PC-3 (cell line): ENCODE measurements at places on chromosomes 7 and 10. TPM values are rescaled to one million over a fixed set of nuclear protein-coding genes. Genes with fewer than 3 reads are reported as not detected.

DNA sequence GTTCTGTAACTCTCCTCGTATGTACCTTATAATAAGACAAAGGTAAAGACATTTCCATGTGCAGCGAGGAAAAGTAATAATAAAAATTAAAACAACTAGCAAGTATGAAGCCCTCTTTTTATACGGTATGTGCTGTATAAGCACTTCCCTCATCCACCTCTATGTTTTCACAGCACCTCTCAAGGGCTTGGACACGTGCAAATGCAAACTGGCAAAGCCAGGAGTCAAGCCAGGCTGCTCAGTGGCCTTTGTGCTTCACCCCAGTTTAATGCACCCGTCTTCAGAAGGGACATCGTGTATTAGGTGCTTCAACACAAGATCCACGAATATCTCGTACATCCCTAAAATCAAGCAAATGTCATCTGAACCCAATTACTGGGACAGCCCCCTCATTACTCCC lies 1.3 kb upstream of the DGKI start:
- no peak for DNase-seq

Gene TRPV6
- total RNA-seq: 0.63 and 1.4 TPM in 2 replicates

Gene CYP26C1
- total RNA-seq: 0.17 TPM in 1 of 2 replicates, not detected in the other

DNA sequence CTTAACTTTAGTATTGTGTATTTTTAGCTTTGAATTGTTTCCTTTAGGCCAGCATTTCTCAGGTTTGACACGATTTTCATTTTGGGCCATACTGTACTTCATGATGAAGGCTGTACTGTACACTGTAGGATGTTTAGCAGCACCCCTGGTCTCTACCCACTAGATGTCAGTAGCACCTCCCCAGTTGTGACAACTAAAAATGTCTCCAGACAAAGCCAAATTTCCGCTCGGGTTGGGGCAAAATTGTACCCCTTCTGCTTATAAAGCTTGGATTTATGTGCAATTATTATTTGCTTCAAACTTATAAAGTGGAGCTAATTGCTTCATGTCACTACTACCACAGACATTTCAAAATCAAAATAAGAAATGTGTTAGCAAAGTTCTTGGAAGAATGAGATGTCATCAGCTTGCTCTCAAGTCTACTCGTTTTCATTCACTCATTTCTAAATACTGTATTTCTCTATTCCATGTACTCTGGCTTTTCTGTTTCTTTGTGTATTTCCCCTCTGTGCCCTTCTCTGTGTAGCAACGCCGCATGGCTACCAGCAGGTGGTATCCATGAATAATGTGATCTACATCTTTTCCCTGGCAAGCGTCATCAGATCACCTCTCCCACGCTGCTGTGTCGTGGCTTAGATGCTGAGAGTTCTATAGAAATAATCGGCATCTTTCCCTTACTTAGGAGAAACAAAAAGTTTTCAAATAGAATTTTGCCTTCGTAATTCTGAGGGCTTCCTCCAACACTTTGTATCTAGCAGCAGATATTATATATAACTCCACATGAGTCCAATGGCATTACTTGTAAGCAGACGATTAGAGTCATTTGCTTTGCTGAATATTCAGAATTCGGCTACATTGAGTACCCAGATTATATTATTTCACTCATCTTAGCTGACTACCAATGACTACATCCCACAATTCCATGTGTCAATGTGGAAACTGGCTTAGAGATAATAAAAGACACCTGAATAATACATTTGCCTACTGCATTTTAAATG lies 47.8 kb upstream of the CALCR start:
- DNase-seq: peak; percentile 31

Gene MAP3K8
- total RNA-seq: 4.9 and 6.5 TPM in 2 replicates

Gene LRRD1
- total RNA-seq: not detected in 2 replicates

DNA sequence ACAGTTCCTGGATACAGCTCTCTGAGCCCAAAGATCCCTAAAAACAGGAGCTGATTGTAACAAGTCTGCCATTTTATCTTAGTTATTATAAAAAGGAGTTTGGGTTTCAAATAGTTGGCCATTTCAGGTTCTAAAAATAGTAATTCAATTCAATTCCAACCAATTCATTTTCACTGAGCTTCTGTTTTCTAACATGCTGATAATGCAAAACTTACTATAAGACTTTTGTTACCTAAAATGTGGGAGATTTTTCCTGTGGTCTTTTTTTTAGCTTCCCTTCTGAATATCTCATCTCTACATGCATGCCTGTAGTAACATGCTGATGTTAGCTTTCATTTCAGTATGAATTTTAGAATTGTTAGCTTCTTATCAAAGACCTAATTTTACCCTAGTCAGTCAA lies 13.4 kb downstream of the NRBF2 start:
- DNase-seq: no peak

Gene CPA5
- total RNA-seq: 1.3 TPM in 1 of 2 replicates, not detected in the other

Gene TBC1D12
- 4.5 and 8.4 TPM in 2 replicates for total RNA-seq

- DNase-seq: no peak
Measured at GRCh38 chr7:123805287-123805686, 39.7 kb upstream of the HYAL4 start.

Gene PPP2R2D
- total RNA-seq: 30.6 and 40.3 TPM in 2 replicates

Gene RNF133
- total RNA-seq: 0.26 and 0.69 TPM in 2 replicates

Gene HOXA2
- total RNA-seq: 0.07 and 1.8 TPM in 2 replicates

- DNase-seq: no peak
Measured at GRCh38 chr7:43311694-43312093, 199.2 kb downstream of the HECW1 start.

DNA sequence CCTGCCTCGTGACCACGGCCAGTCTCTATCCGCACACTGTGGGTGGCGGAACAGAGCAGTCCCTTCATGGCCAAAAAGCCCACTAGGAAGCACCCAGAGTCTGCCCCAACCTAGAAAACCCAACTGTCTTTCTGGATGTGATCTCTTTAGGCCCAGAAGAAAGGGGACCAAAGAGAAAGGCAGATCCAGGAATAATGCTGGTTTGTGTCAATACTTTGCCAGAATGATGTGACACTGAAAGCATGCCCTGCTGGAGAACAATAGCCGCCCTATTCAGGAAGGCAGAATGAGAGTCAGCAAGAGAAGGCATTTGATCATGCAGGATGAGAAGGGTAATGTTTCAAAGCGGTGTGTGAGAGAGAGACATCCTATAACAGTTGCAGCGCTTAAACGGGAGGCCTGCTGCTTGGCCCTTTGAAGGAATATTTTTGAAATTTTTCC lies 274.7 kb downstream of the USP6NL start:
- no peak for DNase-seq

Gene CCZ1
- 40.8 and 56.2 TPM in 2 replicates for total RNA-seq

DNA sequence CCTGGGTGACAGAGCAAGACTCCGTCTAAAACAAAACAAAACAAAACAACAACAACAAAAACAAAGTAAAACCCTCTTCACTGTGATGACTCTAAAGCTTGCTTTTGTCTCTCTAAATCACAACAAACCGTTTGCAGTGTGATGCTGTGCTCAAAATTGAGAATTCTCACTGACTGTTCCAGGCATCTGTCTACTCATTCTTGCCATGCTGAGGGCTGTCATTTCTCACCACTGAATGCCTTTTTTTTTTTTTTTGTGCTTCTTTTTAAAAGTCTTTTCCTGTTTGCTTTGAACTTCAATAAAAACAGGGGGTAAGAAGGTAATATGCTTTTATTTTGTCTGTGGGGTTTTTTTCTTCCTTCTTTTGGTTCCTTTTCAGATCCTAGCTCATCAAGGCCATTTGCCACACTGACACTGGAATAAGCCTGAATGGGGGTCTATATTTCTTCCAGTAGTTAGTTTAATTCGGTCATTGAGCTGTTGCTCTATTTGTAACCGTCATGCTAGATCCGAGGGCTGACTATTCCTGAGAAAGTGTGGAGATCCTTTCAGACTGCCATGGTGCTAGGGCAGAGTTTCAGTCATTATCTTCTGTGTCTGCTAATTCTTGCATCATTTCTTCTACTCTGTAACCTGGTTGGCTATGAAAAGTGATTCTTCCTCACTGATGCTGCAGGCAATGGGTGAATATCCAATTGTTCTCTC lies 10.6 kb downstream of the FAS start:
- no peak for DNase-seq

Gene INSYN2A
- not detected in 2 replicates for total RNA-seq

DNA sequence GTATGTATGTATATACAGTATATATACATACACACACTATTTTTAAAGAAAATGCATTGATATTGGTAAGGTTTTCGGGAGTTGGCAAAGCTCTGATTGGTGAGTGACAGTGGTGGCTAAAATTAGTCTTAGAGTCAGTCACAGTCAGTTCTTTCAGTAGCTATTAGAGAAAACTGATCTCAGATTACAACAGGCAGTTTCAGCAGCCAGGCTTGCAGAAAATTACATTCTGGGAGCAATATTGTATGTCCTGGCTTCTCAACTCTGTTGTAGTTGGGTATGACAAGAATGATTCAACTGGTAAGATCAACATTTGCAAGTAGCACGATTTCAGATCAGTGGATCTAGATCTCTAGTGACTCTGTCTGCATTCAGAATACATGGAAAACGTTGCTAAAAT lies 897.9 kb upstream of the AUTS2 start:
- DNase-seq: no peak

DNA sequence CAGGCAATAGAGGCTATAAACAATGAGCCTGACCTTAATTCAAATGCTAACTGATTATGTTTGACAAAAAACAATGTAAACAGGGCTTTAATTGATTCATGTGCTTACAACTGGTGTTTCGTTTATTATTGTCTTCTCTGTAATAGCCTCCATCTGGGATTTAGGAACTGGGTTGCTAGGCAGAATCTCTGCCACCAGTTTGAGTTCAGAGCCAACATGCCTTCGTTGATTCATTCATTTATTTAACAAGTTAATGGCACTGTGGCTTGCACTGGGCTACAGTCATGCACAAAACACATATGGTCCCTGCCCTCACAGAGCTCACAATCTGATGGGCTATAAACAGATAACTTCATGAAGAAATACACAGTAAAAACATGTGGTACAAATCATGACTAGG lies 19.6 kb upstream of the CDHR3 start:
- no peak for DNase-seq

Gene EPO
- not detected in 2 replicates for total RNA-seq

DNA sequence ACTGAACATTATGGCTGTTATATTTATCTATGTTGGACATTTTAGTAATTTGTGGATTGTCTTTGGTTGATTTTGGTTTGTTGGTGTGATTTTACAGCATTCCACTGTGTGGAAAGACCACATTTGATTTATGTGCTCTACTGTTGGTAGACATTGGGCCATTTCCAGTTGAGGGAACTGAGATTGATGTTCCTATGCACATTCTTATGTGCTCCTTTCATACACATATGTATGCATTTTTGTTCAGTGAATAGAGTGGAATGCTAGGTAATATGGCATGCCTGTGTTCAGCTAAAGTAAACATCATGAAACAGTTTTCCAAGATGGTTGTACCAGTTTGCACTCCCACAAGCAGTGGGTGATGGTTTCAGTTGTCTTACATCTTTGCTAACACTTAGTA lies 15.1 kb downstream of the CACNB2 start:
- no peak for DNase-seq

Gene CCDC146
- 4.7 TPM in 1 of 2 replicates, not detected in the other for total RNA-seq

DNA sequence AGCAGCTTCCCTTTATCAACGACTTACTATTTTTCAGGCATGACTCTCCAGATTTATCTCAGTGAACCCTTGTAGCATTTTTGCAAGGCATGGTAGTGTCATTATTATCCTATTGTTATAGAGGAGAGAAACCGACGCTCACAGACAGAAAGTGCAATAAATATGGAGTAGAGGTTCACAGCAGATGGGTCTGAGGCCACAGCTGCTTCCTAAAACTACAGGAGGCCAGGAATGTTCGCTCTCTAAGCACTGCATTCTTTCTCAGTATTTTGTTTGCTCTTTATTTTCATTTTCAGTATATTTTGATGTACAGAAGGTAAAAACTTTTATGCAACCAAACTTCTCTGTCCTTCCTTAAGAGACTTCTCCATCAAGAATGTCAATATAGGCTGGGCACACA lies 4.5 kb upstream of the AEBP1 start:
- no peak for DNase-seq

Gene PCDH15
- not detected in 2 replicates for total RNA-seq

Gene GBX1
- not detected in 2 replicates for total RNA-seq

Gene NUTM2B
- 0.84 and 1.4 TPM in 2 replicates for total RNA-seq

Gene EGFR
- total RNA-seq: 50.0 and 64.6 TPM in 2 replicates

Gene MNX1
- total RNA-seq: 2.6 and 3.7 TPM in 2 replicates

GRCh38 chr7:140342727-140343514 lies 55.4 kb downstream of the SLC37A3 start:
- DNase-seq: peak; percentile 31

Gene BAIAP2L1
- 18.9 and 30.5 TPM in 2 replicates for total RNA-seq

- no peak for DNase-seq
Measured at GRCh38 chr10:102202386-102202785, 23.7 kb upstream of the ELOVL3 start.

Gene CFAP58
- 0.26 TPM in 1 of 2 replicates, not detected in the other for total RNA-seq

Gene ADAM8
- 113 and 147 TPM in 2 replicates for total RNA-seq

Gene GPR26
- not detected in 2 replicates for total RNA-seq

DNA sequence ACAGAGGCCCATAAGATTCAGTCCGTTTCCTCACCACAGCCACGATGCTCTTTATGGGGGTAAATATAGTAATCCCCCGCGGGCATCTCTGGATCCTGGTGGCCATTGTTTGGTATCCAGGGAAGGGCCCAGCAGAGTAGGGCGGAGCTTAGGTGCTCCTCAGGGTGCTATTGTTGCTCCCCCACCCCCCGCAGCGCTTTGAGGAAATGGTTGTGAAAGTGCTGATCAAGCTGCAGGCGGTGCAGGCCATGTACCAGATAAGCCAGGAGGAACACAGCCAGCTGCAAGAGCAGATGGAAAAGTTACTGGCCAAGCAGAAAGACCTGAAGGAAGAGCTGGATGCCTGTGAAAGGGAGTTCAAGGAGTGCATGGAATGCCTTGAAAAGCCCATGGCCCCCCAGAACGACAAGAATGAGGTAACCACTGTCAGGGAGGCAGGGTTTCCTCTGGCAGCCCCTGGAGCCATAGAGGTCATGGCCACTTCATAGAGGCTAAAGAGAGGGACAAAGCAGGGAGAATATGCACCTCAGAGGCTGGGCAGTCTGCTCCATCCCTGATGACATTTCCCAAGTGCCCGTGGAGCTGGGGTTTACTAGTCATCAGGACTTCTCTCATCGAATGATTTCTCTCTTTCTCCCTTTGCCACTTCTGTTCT lies 17.6 kb upstream of the FLNC start:
- DNase-seq: no peak

GRCh38 chr7:37201003-37201875 lies 247.4 kb downstream of the ELMO1 start:
- DNase-seq: peak; percentile 79

GRCh38 chr10:79260811-79261740 lies 86.2 kb upstream of the PPIF start:
- DNase-seq: no peak

DNA sequence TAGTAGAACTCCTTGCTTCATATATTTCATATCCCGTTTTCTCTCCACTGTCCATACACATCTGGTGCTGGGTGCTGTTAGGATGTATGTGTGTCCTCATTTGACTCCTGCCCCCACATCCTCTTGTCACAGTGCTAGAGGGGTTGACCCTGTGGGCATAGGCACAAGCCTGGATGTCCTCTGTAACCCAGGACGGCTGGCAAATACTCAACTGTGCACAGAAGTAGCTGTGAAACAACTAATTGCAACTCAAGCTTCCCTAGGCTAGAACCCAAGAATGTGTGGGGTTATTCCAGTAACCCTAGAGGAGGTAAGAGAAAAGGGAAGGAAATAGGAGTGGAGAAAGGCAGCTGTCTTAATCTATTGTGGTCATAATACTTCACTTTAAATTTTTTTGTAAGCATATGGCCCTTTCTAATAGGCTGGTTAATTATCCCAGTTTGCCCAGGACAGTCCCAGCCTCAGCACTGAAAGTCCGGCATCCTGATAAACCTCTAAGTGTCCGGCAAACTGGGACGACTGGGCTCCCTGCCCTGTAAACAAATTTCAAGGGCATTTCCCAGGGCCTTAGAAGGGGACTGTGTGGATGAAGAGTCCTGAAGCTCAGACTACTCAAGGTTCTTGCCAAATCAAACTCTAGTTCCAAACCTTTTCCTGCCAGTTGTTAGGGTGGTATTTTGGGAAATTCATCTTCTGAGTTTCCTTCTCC lies 283.2 kb upstream of the CELF2 start:
- DNase-seq: no peak
